ENCODE measurements at places on chromosomes 7 and 10. TPM values are rescaled to one million over a fixed set of nuclear protein-coding genes. Genes with fewer than 3 reads are reported as not detected.

STAMBPL1 gene
- 11.0 TPM for total RNA-seq

CFAP70 gene
- 2.9 TPM for total RNA-seq

DNA sequence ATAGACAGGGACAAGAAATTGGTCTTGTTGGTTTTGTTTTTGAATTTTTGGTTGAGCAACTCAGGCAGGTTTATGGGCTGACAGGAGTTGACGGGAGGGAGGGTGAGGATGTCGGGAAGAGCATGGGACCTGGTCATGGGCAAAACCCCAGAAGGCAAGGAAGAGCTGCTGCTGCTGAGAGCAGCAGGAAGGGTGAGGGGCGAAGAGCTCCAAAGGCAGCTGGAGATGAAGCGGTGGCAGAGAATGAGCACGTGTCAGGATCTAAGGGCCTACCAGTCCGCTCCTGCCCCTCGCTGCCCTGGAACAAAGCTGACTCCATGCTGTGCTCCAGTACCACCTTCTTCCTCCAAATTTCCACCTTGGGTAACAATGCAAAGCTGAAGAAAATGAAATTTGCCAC is 84.3 kb downstream of the ARHGAP22 start:
- DNase-seq: no peak

DNA sequence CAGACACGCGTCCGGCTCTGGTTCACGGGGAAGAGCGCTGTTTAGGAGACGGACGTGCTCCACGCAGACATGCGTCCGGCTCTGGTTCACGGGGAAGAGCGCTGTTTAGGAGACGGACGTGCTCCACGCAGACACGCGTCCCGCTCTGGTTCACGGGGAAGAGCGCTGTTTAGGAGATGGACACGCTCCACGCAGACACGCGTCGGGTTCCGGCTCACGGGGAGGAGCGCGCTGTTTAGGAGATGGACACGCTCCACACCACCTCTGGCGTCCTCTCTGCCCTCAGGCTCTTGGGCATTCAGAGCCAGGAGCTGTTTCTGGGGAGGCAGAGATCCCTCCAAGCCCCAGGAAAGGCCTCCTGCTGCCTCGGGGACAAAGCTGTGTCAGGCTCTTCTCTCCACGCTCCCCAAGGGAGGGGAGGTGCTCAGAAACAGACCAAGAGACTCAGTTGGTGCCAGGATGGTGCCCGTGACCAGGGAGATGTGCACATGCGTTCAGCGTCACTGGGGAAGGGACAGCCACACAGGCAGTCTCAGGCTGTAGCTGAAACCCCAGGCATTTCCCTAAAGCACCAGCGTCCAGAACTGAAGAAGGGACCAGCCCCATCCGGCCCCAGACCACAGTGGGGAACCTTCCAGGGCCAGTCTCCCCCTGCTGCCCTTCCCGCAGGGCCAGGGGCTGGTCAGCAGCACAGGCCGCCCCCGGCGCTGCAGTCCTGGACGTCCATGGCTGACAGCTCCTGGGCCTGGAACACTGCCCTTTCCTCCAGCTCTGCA is 175.6 kb downstream of the ELFN1 start:
- no peak for DNase-seq

DNA sequence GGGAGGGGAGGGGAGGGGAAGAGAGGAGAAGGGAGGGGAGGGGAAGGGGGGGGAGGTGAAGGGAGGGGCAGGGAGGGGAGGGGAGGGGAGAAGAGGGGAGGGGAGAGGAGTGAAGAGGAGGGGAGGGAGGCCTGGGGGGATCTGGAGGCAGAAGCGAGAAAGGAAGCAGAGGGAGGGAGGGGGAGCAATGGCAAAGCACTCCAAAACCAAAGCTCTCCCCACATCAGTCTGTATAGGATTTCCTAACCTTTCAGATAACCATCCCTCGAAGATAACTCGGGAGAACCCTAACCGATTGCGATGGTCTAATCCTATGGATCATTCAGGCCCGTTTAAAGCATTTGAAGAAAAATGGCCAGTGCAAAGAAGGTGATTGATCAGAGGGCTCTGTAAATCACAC is 19.0 kb downstream of the EBF3 start:
- no peak for DNase-seq

- no peak for DNase-seq
Observed at GRCh38 chr10:94402843-94403379, 570 bp downstream of the TBC1D12 start.

DNA sequence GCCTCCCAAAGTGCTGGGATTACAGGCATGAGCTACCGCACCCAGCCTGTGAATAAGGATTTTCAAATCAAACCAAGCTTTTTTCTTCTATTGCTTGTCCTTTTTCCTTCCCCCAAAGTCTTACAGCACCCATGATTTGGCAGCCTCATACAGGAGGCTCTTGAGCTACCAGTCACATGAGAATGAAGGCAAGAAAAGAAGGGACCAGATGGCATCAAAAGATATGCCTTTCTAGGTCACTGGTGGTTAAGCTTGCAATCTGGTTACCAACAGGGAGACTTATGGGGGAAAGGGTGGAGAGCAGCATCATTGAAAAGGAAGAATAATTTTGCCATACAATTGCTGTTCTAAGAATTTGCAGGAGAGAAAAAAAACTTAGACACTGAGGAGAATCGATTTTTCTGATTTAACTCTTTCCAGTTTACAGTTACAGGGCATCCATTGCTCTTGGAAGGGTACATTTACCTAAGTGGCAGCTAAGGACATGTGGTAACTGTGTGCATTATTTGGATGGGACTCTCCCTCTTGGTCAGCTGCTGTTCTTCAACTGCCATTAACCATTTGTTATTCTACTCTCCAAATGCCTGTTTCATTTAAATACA is 29.5 kb downstream of the SMNDC1 start:
- DNase-seq: no peak
